ENCODE measurements at places on chromosomes 11 and 22.

- DNase-seq, result no peak
These were observed 88.3 kb upstream of the PRDM11 start for GRCh38 chr11:45057938-45058646.

GRCh38 chr22:44597616-44598015 is 99.6 kb upstream of the RTL6 start:
- no peak for DNase-seq

- DNase-seq, result no peak
These were observed 77.1 kb downstream of the LINC01488 start for GRCh38 chr11:69558519-69558941.

DNA sequence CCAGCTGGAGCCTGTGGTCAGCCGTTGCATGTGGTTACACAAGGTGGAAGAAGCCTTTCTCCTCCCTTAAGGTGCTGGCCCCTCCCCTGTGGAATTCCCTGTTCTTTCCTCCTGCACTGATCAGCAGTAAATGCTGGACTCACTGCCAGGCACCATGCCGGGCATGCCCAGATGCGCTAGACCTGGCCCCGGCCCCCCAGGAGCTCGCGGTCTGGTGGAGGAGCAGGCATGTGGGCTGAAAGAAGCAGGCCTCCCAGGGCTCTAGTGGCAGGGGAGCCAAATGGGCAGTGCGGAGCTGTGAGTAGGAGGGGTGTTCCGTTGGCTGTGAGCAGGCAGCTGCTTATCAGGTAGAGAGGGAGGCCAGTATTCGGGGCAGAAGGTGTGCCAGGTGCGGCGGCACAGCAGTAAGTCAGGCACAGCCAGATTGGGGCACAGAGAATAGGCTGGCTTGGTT is 10.2 kb downstream of the DGKZ start:
- no peak for DNase-seq

GRCh38 chr11:134679592-134679991 is 267.6 kb upstream of the B3GAT1 start:
- DNase-seq, result no peak

DNA sequence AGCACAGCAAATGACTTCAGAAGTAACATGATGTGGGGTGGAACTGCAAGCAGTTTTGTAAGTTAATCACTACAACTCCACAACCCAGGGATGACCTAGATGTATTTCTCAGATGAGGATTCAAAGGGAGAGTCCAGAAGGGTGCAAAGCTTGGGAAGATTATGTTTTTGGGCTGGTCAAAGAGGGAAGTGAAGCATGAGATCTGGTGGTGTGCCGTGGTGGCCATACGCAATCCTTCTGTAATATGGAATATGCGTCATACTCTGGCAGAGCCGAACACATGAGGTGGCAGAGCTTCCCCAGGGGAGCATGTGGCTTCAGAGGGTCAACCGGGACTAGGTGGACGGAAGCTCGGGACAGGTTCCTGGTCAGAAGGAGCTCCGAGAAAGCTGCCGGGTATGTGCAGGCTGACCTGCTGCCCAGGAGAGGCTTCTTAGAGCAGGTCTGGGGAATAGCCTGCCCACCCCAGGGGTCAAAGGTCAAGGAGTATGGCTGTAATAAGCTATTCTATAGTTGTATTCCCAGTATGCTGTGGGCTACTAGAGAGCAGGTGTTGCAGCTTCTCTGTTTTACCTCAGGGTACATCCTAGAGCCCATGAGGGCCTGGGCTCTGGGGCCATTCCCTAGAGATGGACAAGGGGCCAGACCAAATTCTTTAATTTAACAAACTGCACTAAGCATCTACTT is 70.1 kb upstream of the PHOX2A start:
- DNase-seq, result no peak

- no peak for DNase-seq
These were observed 67.0 kb downstream of the MIAT start for GRCh38 chr22:26724414-26724813.

DNA sequence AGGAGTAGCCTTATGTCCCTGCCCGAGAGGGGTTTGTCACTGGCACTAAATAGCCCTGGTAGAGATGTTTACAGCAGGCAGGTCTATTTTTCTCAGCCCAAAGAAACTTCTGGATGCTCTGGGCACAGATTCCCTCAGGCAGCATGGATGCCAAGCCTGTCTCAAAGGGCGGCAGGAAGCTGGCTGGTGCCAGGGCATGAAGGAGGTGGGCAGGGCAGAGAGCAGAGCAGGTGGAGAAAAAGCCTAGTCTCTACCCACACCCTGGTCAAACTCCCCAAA is 4.1 kb upstream of the GAS2L1 start:
- DNase-seq, result no peak

DNA sequence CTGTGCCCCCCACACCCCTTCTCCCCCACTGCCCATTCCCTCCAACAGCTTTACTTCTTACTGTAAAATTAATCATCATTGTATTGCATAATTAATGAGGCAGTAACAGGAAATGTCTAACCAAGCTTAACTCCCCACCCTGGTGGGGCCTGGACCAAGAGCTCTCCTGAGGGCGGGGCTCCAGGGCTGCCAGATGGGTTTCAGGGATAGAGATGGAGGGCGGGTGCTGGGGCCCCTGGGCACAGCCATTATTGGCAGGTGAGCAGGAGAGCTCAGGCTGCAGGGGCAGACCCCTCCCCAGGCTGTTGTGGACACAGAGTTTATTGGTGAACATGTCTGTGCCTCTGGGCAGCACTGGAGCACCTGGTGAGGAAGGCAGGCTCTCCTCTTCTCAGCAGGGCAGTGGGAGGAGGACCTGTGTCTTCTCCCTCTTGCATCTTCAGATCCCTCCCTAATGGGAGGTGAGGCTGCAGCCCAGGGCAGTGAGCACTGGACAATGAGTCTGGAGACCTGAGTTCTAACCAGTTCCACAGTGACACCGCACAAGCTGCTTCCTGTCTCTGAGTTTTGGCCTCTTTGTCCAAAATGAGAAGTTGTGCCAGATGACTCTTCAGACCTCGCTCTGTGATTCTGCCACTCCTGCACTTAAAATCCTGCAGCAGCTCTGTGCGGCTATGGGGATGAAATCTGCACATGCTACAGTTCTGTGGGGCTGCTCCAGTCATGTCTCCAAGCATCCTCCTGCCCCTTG is 233.3 kb downstream of the CEP164 start:
- no peak for DNase-seq

DNA sequence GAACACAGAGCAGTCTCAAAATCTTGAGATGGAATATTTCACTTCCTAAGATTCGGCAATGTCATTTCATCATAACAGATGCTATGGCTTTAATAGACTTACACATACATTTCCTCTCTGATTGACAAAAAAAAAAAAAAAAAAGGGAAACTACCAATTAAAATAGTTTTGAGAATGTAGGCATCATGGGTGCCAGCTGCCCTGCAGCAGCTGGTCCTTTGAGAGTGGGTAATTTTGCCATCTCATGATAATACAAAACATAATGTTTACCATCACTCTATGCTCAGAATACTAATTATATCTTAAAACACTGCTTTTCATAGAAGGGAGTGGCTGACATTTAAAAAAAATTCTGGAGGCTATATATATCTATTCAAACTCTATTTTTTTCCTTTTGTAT is 775.6 kb upstream of the CCDC90B start:
- DNase-seq, result no peak

GRCh38 chr11:119729951-119730613 is 1.1 kb upstream of the NECTIN1 start:
- no peak for DNase-seq

DNA sequence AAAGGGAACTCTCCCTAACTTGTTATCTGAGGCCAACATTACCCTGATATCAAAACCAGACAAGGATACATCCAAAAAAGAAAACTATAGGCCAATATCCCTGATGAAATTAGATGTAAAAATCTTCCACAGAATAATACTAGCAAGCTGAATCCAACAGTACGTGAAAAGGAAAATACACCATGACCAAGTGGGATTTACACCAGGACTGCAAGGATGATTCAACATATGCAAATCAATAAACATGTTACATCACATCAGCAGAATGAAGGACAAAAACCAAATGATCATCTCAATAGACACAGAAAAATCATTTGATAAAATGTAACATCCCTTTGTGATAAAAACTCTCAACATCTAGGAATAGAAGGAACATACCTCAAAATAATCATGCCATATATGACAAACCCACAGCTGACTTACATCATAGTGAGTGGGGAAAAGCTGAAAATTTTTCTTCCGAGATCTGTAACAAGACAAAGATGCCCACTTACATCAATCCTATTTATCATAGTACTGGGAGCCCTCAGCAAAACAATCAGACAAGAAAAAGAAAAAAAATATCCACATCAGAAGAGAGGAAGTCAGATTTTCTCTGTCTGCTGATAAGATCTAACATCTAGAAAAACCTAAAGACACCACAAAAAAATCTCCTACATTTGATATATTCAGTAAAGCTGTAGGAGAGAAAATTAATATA is 703.3 kb upstream of the ANO5 start:
- no peak for DNase-seq

- DNase-seq, result no peak
These were observed 10.5 kb downstream of the AASDHPPT start for GRCh38 chr11:106087815-106088435.

DNA sequence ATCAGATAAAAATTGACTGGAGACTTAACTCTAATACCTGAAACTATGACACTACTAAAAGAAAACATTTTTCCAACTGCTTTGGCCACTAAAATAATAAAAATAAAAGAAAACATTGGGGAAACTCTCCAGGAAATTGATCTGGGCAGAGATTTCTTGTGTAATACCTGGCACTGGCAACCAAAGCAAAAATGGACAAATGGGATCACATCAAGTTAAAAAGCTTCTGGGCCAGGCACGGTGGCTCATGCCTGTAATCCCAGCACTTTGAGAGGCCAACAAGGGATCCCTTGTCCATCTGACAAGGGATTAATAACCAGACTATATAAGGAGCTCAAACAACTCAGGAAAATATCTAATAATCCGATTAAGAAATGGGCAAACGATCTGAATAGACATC is 64.6 kb upstream of the RAB1B start:
- DNase-seq, result no peak

DNA sequence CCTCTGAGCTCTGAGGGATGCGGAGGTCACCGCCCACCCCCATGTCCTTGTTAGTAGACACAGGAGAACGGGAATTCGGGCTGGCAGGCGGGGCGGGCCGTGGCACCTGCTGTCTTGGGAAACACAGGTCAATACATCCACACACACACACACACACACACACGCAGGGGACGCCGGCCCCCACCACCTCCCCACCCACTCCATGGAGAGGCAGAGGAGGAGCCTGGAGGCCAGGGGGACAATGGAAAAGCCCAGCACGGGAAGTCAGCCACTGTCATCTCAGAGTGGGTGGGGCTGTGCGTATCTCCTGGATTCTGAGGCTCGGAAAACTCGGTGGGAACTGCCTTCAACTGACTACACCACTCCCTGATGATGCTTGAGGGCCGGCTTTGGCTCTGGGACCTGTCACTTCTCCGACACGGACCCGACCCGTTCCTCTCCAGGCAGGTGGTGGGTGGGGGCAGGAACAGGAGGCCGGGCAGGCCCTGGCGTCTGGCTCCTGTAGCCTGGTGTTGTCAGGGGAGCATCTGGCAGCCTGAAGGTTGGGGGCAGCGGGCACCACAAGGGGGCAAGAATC is 18.5 kb upstream of the TMEM184B start:
- no peak for DNase-seq

GRCh38 chr11:13771151-13771550 is 102.7 kb downstream of the FAR1 start:
- no peak for DNase-seq

GRCh38 chr22:43435851-43436811 is 24.3 kb downstream of the MPPED1 start:
- DNase-seq, result no peak

DNA sequence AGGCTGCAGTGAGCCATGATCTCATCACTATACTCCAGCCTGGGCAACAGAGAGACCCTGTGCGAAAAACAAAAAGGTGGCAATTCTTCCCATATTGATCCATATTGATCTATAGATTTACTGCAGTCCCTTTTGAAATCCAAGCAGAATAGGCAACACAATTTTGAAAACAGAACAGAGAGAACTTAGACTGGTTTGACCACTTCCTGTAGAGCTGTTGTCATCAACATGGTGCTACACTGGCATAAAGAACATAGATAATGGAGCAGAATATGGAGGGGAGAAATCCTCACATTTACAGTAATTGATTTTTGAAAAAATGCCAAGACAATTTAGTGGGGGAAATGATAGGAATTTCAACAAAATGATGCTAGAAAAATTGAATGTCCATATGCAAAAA is 34.1 kb downstream of the GRK3 start:
- DNase-seq, result no peak

GRCh38 chr11:108237058-108237481 is 14.2 kb downstream of the ATM start:
- DNase-seq, result no peak

GRCh38 chr22:17083255-17083654 is 1.5 kb upstream of the IL17RA start:
- DNase-seq, result no peak

- DNase-seq, result no peak
These were observed 40.8 kb downstream of the CTNND1 start for GRCh38 chr11:57802411-57802810.

DNA sequence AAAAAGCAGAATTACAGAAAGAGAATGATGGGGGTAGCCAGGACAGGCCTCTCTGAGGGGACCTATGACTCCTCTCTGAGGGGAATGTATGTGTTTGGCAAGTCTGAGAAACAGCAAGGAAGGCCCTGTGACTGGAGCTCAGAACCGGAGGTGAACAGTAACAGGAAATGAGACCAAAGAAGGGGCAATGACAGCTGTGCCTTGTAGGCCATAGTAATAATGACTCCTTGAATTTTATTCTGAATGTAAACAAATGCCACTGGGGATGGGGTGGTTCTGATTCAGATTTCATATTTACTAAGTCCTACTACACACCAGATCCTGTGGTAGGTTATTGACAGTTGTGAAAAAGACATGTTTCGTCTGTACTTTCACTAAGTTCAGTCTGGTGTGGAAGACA is 52.8 kb upstream of the APOA1 start:
- DNase-seq, result no peak

DNA sequence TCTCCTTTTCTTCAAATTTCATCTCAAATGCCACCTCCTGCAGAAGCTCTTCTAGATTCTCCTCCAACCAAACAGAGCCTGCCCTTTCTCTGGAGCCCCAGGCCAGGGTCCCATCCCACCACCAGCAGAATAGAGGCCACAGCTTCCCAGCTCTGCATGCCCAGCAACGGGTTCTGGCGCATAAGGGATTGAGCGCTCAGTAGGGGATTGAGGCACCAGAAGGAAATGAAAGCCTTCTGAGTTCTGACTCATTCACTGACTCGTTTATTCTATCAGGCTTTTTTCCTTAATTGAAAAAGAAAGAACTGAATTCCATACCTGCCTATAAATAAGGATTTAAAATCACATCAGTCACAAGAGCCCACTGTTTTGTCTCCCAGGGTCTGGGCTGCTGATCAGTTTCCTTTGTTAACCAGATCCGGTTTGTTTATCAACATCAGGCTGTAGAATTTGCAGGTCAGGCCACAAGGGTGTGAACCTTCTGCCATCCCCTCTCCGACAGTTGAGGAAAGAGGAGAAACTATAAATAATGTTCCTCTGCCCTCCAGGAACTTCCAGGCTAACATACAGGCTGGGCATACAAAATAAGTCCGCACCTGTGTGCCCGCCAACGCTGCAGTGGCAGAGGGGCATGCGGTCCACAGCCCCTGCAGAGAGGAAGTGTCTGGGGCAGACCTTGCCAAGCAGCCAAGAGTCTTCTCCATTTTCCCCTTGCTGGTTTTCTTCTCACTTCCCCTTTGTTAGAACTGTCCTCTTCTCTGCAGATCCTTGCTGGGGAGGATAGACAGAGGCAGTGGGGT is 63.5 kb upstream of the PRDM11 start:
- no peak for DNase-seq

Data from retinal pigment epithelial cell (primary cell).